Endothelial cell (in vitro differentiated cells): ENCODE measurements at places on chromosomes 7 and 10.
A peak's percentile ranks its signal among the peaks of the same experiment; 100 is the strongest.

- no peak for DNase-seq
These were observed 98.9 kb downstream of the C10orf105 start for GRCh38 chr10:71620642-71621041.

DNA sequence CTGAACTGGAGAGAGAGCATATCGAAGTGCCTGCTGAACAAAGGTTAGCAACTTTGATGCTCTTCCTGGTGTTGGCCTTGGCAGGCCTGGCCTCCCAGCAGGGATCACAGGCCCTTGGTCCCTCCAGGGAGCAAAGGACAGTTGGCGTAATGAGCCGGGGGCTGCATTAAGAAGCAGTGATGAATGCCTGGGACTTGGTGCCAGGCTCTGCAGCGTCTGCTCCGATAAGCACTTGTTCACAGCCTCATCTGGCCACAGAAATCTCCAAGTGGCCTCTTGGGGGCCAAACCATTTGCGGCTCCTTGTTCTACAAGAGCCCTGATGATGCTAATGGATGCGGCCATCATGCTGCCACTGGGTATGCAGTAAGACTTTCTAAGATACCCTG, 31.8 kb downstream of the CRHR2 start:
- no peak for DNase-seq

DNA sequence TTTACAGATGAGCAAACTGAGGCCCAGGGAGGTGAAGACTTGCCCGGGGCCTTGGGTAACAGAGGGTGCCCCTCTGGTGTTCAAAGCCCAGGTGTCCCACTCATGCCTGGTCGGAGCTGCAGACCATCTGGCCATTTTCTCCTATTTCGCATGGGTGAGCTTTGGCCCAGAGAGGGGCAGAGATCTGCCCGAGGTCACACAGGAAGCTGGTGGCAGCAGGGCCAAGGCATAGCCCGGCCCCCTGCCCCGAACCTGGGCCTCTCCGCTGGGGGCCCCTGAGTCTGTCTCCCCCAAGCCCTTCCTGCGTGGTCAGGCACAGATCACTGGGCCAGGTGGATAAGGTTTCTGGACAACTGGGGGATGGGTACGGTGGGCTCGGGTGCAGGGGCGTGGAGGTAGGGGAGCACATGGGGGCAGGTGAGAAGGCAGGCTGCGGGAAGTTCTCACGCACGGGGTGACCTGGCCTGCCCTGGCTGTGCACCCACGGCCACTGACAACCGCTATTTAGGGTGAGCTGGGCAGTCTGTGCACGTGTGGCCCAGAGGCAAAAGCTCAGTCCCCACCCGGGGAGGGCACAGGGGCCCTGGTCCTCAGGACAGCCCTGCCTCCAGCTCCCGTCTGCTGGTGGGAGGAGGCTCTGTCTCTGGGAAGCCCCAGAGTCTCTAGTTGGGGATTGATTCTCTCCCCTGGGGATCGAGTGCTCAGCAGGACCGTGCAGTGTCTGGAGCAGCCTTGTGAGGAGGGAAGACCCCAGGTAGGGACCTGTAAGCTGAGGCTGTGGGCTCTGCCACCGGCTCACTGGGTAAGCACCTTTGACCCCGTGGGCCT, 68.6 kb downstream of the UNCX start:
- no peak for DNase-seq

GRCh38 chr10:118045837-118046394, 825 bp downstream of the RAB11FIP2 start:
- DNase-seq = no peak

DNA sequence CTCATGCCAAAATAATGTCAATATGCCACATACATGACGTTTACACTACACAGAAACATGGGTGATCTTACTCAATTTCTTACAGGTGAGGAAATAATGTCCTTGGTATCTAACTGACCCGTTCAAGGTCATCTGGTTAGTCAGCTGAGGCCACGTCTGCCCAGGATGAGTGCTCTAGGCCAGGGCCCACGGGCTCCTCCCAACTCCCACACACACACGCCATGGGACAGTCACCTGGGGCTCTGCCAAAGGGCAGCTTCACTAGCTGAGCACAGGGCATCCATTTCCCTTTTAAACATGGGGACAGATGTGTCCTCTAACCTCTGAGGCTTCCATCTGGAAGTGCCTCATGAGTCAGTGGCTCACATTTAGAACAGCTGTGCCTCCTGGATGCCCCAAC, 123.9 kb downstream of the TNS3 start:
- no peak for DNase-seq

GRCh38 chr7:157560710-157561522, 224.1 kb downstream of the DNAJB6 start:
- no peak for DNase-seq

DNA sequence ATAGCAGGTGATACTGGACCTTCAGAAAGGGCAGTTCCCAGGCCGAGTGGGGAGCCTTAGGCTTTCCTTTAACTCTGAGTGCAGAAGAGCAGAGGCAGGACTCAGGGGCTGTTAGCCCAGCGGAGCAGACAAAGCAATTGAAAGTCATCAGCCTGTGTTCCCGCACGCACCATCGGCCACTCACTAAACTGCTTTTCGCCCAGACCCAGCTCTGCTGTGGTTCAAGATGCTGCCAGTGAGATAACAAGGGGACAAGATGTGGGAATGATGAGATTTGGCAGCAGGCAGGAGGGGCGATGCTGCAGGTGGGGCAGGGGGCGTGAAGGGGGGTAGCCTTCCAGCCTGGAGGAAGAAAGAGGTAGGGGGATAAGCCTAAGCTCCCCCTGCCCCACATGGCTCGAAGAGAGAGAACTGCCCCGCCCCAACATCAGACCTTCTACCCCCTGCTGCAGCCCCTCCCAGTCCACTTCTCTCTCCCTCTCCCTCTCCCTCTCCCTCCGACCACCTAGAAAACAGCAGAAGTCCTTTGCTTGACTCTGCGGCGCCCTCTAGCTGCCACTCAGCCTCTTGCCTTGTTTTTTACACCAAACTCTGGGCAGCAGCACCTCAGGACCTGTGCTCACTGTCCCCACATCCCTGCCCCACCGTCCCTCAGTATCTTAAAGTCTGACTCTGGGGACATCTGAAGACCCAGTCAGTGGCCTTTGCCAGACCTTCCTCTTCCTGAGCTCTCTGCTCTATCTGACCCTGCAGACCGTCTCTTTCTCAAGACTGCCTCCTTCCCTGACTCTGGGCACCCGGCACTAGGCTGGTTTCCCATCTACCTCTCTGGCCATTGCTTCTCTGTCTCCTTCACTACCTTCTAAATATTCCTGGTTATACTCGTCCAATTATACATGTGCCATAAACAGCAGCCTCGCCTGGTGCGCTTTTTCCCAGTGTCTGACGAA, 110.5 kb downstream of the C10orf105 start:
- peak; percentile 86 for DNase-seq

- no peak for DNase-seq
These were observed 60.7 kb upstream of the TM9SF3 start for GRCh38 chr10:96647466-96647865.

GRCh38 chr7:148050492-148051158, 539.9 kb upstream of the C7orf33 start:
- DNase-seq = no peak

- DNase-seq = no peak
These were observed 7.5 kb upstream of the KIFBP start for GRCh38 chr10:68981074-68981473.

DNA sequence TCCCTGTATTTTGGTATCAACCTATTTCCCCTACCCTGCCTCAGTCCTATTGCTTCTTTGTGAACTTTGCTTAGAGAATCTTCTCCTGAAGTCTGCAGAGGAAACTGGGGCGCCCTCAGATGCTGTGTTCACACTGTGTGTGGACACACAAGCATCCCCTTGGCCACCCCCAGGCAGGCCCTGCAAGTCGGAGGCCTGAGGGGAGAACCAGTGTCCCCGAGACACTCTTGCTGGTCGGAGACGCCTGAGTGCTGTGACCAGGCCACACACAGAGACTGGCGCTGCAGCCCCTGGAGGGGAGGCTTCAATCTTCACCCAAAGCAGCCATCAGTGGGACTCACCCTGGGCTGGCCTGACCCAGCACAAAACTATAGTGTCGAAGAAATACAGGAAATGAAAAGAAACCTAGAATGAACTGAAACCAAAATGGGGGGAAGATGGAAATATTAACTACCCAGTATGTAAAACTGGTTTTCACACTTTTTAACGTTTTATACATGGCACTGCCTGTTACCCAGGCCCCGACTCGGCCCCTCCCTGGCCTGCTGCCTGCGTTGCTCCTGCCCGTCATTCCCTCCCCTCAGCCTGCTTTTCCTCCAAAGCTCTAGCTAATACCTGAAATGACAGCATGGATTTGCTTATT, 48.4 kb upstream of the FAM20C start:
- no peak for DNase-seq

DNA sequence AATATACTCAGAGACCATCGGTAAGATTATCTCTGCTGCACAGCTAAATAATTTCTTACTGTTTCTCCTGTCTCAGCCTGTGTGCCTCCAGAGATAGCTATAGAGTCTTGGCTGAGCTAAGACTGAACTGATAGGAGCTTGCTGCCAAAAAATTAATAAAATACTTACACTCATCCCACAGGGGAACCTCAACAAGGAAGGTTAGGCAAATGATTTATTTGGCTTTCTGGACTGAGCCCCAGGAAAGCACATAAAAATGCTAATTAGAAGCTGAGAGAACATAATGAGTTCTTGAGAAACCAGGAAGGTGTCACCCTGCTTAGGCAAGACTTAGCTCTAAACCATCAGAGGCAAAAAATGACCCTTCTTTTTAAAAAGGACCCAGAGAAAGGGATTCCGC, 534.5 kb downstream of the TNS3 start:
- no peak for DNase-seq

GRCh38 chr7:158238616-158239289, 348.9 kb downstream of the PTPRN2 start:
- no peak for DNase-seq

GRCh38 chr10:50636618-50637579, 13.1 kb upstream of the SGMS1 start:
- DNase-seq = no peak

GRCh38 chr10:91556691-91557566, 75.9 kb downstream of the PPP1R3C start:
- no peak for DNase-seq

DNA sequence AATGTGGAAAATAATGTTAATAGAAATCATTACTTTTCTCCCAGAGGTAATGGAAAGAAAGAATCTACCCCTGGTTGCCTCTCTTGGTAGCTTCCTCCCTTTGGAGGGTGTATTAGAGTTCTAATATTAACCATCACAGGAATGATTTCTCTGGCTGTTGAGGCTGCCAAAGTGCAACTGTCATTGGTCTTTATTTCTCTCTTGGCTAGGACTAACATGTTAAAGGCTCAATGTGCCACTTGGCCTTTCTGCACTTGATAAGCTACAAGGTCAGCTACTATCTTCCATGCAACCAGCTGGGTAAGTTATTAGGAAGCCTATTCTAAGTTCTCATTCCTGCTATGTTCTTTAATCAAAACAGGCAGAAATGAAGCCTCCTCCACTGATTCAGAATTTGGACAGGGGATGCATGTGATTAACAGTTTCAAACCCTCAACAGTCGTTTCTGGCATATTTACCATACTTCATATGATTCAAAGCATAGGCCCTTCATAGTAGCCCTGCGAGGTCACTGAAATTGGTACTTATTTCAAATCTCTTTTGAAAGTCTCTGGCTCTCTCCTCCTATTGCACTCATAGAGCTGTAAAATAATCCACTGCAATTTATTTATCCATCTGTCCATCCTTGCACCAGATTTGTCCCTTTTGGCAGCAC, 645.0 kb downstream of the SORCS1 start:
- DNase-seq = no peak

DNA sequence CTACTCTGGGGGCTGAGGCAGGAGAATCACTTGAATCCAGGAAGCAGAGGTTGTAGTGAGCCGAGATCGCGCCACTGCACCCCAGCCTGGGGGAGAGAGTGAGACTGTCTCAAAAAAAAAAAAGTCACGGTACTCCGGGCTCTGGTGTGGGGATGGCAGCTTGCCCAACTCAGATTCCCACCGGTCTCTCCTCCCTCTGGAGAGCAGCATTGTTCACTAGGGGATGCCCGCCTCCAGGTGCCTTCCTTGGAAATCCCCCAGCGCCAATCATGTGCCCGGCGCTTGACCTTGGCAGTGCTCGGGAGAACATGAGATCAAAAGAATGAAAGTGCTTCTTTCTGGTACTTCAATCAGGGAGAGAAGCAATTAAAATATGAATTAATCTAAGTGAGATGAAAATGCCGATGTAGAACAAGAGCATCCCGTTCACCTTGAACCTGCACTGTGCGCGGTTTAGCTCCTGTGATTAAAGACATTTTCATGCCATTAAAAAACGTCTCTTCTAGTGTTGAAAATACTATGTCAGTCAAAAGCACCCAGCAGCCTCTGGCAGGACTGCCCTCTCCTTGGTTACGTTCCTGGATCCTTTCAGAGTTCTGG, 1127.3 kb upstream of the AUTS2 start:
- no peak for DNase-seq

DNA sequence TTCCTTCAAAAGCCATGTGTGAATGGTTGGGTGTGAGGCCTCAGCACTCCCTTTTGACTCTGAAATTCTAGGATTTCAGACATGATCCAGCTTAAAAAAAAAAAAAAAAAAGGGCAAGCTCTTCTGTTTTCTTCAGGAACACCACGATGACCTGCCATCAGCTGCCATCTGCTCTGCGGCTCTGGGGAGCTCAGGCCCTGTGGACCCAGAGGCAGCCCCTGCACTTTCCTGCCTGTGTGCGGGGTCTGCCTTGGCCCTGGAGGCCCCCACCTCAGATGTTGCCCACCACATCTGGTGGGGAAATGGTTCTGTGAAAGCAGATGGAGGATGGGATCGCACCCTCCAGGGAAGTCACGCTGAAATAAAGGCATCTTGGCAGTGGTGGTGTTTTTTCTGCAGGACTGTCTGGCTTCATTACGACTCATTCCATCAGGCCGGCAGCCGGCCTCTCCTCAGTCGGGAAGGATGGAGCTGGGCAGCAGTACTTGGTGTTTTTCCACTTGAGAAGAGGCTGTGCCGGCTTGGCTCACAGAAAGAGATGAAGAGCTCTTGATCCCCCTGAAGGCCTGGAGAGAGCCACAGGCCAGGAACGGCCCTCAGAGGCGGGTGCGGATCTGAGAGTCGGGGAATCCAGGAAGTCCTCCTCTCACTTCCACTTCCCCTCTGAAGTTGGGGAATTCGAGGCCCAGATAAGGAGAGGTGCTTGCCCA, 66.1 kb upstream of the AQP1 start:
- DNase-seq = peak; percentile 28
